ENCODE measurements at places on chromosomes 1 and 21.

GRCh38 chr1:94000510-94001282, 91.5 kb upstream of the GCLM start:
- no peak for DNase-seq

- no peak for DNase-seq
Measured at GRCh38 chr1:247576514-247576913, 11.6 kb upstream of the OR2G2 start.

- DNase-seq = no peak
Measured at GRCh38 chr1:22208268-22208972, 65.5 kb upstream of the WNT4 start.

GRCh38 chr1:160104486-160104885, 6.1 kb upstream of the IGSF8 start:
- no peak for DNase-seq

DNA sequence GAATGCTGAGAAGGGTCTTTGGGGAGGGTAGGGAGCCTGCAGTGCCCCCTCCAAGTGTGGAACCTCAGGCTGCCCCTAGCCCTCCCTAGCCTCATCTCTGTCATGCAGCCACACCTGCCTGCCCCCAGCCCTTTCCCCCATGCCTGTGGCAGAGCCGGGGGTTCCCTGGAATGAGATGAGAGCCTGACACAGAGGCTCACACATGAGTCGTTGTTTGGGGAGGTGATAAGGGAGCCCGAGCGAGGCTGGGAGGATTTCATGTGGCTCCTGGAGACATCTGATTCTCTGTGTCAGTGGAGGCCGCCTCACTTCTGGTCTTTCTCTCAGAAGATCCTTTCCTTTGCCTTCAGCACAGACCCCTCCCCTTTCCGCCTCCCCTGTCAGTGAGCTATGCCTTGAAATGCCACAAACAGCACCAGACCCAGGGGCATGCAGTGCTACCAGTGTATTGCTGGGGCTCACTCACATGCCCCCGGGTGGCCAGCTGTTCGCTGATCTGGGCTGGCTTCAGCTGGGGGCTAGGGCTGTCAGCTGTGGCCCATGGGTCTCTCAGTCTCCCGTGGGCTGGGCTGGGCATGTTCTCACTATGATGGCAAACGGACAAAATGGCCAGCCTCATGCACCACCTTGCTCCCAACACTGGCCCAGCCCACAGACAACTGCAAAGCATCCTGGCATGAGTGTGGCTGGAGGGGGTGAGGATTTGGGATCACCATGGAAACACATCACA, 102.6 kb downstream of the AJAP1 start:
- DNase-seq = no peak

DNA sequence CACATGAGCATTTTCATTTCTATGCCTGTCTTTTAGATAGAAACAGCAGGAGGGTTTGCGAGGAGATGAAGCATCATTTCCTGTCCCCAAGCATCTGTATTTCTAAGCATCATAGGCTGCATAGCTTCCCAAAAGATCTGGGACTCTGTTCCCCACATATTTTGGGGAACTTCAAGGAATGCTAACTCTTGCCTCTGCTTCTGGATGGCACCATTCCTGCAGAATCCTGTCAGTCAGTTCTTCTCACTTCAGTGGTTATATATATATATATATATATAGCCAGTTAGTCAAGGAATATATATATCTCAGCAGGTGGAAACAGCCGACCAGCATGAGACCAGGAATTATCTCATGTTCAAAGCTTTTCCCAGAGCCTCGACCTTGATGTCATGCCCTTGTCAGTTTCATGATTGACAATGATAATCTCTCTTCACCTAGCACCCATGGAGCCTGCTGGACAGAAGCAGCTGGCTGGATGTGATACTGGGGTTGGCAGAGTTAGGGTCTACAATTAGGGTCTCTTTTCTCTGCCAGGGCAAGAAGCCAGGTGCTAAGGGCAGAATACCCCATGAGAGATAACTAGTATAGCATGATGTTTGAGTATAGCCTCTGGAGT, 2.4 kb downstream of the PFKFB2 start:
- DNase-seq = no peak

GRCh38 chr1:200646515-200646914, 23.2 kb downstream of the DDX59 start:
- no peak for DNase-seq

GRCh38 chr21:36705679-36706481, 7.0 kb downstream of the SIM2 start:
- no peak for DNase-seq

DNA sequence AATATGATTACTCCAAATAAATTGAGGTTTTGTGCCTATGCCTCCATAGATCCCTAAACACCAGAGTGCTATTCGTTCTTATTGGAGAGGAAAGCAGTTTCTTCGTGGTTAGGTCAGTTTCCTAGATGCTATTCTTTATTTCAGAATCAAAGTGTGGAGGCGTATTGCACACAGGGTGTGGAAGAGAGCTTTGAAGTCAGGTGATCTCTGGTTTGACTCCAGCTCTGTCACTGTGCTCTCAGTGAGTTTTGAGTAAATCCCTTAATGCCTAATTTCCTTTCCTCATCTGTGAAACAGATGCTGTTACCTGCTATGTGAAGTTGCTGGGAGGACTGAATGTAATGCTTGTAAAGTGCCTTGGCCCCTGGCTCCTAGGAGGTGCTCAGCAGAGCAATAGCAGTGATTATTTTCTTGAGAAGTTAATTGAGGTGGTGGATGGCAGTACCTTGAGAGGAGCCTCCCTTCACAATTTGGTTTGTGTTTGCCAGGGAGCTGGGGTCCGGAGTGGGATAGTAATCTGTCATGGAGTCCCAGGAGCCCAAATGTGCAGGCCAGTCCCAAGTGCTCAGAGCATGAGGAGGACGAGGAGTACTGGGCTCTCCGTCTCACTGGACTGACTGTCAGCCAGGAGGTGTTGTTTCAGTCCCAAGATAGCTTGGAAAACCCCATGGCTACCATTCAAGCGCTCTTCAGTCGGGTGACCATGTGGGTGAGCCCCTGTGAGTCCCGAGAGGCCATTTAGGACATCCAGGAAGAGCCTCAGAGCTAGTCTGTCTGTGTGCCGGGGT, 14.9 kb downstream of the NTPCR start:
- DNase-seq = no peak

- no peak for DNase-seq
Measured at GRCh38 chr1:213987422-213987926, 299 bp upstream of the PROX1 start.

GRCh38 chr1:89259283-89259971, 13.2 kb downstream of the GBP5 start:
- peak; percentile 41 for DNase-seq

DNA sequence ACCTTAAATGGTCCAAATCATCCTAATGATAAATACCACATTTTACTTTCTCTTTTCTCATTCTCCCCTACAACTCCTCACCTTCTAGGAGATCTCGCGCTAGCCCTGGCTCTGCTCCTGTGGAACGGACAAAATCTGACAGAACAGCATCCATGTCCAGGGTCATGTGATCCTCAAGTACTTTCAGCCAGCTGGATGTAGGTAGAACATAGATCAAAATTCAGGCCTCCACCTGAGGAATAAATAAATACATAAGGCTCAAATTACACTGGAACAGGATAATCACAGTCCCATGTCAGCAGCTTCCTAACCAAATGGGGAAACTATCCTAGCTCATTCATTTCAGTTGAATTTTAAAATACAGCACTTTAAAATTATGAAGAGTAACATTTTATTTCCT, 33.2 kb downstream of the OTUD7B start:
- no peak for DNase-seq

DNA sequence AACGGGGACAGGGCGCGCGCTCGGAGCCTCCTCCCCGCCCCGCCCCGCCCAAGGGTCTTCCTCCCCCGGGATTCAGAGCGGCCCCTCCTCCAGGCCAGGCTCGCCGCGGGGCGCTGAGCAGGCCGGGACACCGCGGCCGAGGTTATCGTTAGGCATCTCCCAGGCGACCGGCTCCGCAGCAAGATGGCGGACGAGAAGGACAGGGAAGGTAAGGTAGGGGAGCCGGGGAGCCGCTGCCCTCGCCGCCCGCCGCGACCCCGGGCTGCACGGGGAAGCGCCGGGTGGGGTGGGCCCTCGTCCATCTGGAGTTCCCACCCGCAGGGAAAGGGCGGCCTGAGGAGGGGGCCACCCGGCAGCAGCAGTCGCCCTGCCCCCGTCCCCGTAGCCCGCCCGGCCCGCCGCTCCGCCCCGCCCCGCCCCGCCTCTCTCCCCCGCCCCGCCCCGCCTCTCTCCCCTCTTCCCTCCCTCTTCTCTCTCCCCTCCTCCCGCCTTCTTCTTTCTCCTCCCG, 105.9 kb upstream of the HNRNPU start:
- no peak for DNase-seq

DNA sequence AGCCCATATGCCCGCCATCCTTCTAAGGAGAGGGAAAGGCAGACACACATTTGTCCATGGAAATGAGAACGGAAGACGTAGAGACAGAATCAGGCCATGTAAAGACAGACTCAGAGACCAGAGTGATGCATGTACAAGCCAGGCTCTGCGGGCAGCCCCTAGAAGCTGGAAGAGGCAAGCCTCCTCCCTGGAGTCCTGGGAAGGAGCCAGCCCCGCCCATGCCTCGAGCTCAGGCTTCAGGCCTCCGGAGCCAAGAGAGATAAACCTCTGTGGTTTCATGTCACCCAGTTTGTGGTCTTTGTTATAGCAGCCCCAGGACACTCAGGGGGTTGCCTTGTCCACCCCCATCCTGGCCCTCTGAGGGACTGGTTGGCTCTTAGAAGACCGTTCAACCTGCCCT, 11.6 kb downstream of the PDE9A start:
- DNase-seq = no peak

DNA sequence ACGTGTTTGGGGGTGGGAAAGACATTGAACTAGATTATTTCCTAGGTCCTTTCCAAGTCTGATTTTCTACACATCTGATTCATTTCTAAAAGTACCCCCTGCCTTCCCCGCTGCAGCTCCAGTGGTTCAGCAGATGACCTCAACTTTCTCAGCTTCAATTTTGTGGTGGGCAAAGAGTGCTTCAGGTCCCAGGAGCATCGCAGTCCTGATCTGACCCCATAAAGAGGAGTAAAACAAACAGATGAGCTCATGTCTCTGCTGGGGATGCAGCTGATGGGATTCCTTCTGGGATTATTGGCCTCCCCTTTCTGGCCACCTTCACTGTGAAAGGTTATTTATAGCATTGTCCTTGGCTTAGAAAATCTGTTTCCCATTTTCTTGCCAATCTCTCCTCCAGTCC, 337.0 kb upstream of the PLXNA2 start:
- no peak for DNase-seq

DNA sequence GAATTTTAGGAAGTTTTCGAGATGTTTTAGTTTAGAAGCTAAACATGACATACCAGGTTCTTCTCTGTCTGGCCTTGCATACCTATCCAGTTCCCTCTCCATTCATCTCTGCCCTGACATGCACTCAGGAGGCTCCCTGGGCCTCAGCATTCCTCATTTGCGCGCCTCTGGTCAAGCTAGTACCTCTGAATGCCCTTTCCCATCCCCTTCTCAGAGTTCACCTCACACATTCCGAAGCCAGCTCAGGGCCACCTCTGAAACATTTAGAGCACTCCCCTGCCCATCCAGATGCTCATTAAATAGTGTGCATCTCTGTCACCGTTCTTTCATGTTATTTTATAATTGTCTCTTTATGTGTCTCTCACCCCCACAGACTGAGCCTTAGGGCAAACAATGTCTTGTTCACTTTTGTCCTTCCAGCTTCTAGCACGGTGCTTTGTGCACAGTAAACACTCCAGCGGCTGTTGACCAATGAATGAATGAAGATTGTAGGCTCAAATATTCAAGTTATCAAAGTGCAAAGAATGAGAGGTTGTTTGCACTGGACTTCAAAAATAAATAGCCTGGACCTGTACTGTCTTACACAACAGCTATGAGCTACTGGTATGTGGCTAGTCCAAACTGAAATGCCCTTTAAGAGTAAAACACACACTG, 1.2 kb upstream of the DHCR24 start:
- no peak for DNase-seq

- no peak for DNase-seq
Measured at GRCh38 chr1:36924282-36924811, 110.0 kb downstream of the GRIK3 start.

GRCh38 chr1:224922404-224923164, 6.9 kb upstream of the DNAH14 start:
- no peak for DNase-seq

- no peak for DNase-seq
Measured at GRCh38 chr1:115811140-115811828, 29.6 kb downstream of the NHLH2 start.

DNA sequence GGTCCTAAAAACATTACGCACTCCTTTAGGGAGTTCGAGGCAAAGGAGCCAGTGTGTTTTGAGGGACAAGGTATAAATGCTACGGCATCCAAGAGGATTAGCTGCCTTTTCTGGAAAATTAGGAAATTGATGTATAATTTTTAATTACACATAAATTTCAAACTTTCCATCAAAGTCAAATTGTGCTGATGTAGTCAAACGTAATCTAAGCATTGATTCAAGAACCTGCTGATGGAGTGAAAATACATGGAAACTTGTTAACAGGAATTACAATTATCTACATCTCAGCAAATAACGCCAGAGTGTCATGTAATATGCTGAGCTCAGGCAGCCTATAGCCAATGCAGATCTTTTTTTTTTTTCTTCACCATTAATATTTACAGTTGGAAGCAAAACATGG, 194.5 kb downstream of the CRB1 start:
- DNase-seq = no peak

DNA sequence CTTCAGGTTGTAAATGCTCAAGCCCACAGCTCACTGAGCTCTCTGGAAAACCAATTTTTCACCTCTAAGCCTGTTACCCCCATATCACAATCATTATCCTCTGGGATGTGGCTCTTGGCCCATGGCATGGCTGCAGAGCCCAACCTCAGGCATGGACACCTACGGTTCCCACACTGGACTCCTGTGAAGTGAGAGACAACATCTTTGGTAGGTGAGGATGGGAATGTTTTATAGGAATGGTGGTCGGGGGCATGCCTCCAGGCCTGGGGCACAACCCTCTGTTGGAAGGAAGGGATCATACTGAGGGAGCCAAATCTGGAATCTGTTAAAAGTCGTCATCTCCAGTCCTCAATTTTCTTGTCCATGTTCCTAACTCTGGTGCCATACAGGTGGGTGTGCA, 179.1 kb downstream of the FOXD2 start:
- no peak for DNase-seq

GRCh38 chr21:31201548-31201947, 142.5 kb downstream of the TIAM1 start:
- no peak for DNase-seq

GRCh38 chr1:39529901-39530535, 38.6 kb downstream of the BMP8A start:
- no peak for DNase-seq

DNA sequence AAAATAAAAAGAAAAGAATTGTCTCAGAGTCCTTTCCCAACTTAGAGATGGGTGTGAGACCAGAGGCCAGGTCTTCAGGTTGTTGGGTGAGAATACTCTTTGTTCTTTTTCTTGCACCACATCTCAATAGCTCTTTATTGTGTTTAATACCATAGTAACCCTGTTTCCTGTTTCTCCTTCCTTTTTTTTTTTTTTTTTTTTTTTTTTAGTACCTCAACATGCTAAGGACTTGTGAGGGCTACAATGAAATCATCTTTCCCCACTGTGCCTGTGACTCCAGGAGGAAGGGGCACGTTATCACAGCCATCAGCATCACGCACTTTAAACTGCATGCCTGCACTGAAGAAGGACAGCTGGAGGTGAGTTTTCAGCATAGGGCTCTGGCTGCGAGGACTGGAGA, 24.4 kb downstream of the CELF3 start:
- no peak for DNase-seq

- no peak for DNase-seq
Measured at GRCh38 chr1:28928314-28928941, 14.1 kb downstream of the EPB41 start.

Measured in stimulated activated CD8-positive, alpha-beta memory T cell treated with anti-CD3 and anti-CD28 coated beads, Interleukin-4, amount 100 ng/mL, for 4 hours (primary cell).